ENCODE measurements at places on chromosomes 5 and 9.

DNA sequence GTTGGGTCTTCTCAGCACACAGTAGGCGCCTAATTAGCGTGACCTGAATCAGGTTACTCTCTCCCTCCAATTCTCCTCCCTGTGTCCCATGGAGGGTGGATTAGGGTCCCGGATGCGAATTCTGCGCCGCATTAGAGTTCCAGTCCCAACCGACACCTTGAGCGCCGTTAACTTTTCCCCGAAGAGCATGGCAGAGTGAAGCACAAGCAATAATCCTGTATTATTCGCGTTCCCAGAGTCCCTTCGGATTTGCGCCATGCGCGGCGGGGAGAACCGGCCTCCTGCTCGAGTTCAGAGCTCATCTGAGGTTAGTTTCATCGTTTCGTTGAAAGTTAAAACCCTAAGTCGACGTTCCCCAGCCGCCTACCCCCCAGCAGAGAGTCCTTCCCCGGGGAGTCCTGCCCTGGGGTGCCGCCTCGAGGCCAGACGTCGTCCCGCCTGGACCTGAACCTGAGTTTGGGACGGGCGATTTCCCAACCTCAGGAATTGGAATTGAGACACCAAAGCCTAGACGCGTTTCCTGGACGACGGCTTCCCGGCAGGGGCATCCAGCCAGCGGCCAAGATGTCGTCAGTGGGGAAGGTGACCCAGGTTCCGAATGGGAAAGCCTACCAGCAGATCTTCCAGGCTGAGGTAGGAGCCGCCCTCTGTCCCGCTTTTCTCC lies at the start of gene CCDC180:
CCDC180 (plus strand) TSS at position 160 of the 664 bp plus-strand sequence; CDS start at position 565, 405 bp downstream.
- peak; percentile 27 for DNase-seq

DNA sequence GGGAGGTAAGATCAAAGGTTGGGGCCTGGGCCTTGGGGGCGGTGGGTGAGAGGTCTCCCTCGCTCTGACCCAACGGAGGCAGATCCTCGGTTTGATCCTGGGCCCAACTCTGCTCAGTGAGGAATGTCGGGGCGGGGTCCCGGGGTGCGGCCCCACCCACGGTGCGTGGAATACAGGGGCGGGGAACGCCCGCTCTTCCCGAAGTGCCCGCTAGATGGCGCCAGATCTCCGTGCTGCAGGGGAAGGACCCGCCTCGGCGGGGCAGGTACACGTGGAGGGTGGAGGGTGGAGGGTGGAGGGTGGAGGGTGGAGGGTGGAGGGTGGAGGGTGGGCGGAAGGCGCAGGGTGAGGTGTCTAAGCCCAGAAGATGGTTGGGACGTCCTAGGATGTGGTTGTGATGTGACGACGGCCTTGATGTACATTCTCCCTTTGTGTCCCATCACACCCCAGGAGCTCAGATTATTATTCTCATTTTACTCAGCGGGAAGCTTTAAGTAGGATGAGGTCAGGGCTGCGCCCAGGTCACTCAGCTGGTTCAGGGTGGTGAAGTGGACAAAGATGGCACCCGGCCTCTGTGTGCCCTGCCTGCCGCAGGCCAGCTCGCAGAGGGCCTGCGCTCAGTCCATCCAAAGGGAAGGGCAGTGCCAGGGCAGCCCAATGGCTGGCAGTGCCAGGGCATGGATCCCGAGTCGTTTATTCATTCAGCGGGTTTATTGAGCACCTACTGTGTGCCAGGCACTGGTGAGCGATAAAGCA lies 9.4 kb upstream of the RPS14 start:
- DNase-seq = peak; percentile 75

DNA sequence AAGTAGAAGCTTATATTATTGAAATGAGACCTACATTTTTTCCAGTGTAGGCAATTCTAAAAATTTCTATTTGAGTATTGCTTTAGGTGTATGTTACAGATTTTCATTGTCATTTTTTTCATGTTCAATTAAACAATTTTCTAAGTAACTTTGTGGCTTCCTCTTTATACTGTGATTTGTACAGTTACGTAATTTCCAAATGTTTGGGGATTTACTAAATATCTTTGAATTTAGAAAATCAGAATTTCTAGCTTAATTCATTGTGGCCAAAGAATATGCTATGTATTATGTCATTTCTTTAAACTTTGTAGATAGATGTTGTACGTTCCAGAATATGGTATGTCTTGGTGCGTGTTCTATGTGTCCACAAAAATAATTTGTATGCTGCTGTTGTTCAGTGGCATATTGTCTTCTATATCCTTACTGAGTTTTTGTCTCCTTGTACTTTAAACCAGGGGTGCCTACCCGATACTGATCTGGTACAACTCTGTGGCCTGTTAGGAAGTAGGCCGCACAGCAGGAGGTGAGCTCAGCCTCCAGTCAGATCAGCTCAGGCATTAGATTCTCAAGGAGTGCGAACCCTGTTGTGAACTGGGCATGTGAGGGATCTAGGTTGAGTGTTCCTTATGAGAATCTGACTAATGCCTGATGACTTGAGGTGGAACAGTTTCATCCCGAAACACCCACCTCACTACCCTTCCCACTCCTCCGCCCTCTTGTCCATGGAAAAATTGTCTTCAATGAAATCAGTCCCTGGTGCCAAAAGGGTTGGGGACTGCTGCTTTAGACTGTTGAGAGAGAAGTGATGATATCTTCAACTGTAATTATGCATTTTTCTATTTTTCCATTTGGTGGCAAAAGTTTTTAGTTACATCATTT lies 63.5 kb downstream of the UBE2R2 start:
- no peak for DNase-seq

DNA sequence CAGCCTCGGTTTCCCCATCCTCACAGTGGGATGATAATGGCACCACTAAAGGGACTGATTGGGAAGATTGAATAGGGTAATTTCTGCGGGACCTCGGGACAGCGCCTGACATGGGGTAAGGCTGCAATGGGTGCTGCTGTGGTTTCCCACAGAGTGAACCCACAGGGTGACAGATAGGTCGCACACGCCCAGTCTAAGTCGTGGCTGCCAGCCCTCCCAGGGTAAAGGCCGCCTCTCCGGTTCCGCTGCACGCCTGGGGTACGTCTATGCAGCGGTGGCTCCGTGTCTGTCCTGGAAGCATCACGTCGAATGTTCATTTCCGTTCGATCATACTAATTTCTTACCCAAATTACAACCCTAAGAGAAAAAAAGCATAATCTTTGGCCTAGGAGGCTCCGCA lies 631 bp downstream of the CFAP77 start:
- no peak for DNase-seq

DNA sequence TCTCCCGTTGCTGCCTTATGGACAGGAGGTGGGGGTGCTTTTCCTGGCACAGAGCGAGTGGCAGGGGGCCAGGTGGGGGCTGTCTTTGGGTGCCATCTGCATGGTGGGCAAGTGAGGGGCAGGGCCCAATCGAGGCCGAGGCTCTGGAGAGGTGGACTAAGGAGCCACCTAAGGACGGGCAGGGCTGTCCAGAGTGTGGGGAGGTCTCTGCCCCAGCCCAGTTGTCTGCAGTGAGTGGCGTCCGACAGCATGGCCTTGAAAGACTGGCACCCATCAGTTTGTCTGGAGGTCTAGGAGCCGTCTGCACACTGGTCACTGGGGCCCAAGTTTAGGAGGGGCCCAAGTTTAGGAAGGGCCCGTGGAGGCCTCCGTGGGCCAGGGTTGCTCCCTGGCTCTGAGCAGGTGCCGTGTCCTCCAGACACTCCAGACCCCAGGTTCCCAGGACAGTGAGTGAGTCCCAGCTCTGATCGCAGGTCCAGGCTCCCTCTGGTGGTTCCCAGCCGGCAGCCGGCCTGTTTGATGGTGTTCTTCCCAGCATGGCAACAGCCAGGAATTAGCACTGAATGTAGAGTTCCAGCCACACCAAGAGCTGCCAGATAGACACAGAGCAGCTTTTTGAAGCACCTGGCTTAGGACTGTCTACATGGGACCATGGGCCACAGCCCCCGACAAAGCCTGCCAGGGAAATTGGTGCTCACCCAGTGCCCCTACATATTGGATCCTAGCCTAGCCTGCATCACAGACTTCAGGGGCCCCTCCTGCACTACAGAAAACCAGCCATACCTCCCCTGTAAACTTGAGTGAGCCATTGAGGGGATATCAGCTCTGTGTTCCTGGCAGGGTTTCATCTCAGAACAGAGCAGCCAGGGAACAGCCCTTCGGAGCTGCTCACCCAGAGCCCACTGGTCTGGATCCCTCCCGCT lies 120.9 kb downstream of the WNK2 start:
- DNase-seq = peak; percentile 36

DNA sequence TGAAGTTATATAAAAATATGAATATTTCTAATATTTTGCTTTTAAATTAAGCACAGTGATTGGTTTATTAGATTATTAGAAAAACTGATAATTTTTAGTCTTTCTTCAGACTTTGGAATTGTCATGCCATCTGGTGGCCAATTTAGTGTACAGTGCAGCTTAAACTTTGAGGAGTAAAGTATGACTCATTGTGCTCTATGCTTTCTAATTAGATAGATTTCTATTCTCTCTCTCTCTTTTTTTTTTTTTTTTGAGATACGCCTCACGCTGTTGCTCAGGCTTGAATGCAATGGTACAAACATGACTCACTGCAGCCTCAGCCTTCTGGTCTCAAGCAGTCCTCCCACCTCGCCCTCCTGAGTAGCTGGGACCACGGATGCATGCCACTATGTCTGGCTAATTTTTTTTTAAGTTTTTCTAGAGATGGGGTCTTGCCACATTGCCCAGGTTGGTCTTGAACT lies 42.1 kb upstream of the GPR21 start:
- peak; percentile 69 for DNase-seq

All from uterus (tissue), 4 donors.